Activated naive CD4-positive, alpha-beta T cell (primary cell): ENCODE measurements at places on chromosomes 1 and 21.

- no peak for DNase-seq
These were observed 185.0 kb downstream of the MATN1 start for GRCh38 chr1:30538226-30538992.

DNA sequence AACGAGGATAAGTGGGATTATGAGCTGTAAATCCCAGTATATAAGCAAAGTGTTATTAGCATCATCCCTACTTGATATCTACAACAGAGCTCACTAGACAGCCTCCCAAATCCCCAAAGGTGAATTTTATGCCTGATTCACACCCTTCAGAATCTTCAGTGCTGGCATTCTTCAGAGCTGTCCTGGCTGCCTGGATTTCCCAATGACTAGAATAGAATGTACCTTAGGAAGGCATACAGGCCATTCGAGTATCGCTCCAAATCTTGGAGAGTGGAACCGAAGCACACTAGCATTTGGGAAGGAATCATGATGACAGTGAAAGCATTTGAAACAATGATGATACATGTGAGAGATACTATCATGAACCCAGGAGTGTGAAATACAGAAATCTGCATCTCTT lies 22.3 kb downstream of the ZBTB40 start:
- DNase-seq, result no peak

DNA sequence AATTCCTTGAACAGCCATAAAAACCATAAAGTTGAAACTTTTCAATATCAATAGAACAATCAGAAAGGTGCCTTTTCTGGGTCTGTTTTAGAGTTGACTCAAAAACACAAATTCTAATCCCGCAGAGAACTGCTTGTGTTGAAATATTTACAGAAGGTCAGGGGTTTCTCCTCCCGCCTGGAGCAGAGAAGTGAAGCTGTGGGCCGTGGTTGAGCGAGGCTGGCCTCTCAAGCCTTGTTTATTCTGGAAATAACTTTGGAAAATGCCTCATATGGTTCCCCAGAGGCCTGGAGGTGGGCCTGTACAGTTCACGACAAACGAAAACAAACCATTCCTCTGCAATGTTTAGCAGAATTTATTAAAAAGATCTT lies 90.8 kb upstream of the ERRFI1 start:
- no peak for DNase-seq

DNA sequence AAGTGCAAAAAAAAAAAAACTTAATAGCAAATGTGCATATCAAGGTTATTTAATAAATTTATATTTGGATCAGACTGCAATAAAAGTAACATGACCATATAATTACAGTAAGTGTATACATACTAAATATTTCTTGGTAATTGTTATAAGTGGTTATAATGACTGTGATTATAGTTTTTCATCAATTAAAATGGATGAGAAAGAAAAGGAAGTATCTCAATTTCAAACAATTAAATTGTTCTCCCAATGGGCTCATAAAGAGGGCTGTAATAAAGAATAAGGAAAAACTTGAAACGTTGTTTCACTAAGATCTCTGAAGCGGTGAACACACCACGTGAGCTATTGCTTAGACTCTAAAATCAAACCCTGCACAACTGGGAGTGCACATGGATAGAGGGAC lies 104.1 kb downstream of the CDC42BPA start:
- no peak for DNase-seq

- DNase-seq, result no peak
These were observed 101.9 kb upstream of the SLC45A1 start for GRCh38 chr1:8216005-8216404.

DNA sequence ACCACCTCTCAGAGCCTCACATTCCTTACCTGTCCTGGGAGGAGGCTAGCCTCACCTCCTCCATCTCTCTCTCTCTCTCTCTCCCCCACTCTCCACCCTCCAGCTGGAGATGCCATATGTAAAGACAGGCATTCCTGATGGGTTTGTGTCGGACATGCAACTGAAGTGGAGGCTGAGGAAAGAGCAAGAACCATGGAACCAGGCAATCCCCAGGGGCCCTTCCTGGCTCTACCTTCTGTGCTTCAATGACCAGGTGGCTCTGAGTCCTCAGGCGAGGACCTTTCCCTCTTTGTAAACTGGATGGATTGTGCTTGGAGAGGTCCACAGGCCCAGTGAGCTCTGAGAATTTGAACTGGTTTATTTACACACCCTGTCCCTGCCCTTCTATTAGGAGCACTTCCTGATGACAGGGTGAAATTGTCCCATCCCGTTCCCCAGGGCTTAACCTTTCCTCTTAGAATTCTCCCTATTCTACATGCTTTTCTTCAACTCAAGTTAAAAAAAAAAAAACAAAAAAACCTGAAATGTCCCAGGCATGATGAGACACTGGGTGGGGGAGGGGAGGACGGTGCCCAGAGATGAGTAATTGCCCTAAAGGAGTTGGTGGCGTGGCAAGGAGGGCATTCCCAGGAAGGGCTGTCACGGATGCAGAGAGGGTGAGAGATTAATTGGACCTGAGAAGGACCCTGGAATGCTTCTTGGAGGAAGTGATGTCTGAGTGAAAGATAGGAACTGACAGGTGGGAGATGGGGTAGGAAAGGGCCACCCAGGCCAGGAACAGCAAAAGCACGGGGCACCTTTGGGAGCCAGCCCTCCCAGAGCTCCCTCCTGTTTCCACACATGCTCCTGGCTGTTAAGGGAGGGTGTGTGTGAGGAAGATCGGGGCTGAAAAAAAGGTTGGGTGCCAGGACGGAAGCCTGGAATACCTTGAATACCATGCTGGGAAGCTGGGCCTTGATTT lies 50.2 kb upstream of the WASF2 start:
- DNase-seq, result no peak

GRCh38 chr1:160050619-160051018 lies 18.8 kb upstream of the PIGM start:
- no peak for DNase-seq

DNA sequence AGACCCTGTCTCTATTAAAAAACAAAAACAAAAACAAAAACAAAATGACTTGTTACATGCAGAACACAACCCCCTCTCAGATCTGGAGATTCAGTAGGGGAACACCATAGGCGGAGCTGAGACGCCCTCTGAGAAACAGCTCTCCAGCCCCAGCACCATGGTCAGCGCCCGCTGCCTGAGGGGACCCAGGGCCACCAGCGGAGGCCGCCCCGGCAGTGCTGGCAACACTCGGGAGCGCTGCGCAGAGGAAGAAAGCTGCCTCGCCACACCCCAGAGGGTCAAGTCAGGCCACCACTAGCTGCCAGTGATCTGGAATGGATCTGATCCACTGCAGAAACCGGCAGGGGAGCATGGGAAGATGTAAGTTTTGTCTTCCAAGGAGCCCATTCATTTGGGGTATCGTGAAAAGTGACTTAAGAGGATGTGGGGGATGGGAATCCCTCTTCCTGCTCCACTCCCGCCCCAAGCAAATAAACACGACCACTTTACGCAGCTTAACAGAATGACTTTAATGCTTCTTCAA lies 3.1 kb downstream of the ACTA1 start:
- DNase-seq, result no peak

DNA sequence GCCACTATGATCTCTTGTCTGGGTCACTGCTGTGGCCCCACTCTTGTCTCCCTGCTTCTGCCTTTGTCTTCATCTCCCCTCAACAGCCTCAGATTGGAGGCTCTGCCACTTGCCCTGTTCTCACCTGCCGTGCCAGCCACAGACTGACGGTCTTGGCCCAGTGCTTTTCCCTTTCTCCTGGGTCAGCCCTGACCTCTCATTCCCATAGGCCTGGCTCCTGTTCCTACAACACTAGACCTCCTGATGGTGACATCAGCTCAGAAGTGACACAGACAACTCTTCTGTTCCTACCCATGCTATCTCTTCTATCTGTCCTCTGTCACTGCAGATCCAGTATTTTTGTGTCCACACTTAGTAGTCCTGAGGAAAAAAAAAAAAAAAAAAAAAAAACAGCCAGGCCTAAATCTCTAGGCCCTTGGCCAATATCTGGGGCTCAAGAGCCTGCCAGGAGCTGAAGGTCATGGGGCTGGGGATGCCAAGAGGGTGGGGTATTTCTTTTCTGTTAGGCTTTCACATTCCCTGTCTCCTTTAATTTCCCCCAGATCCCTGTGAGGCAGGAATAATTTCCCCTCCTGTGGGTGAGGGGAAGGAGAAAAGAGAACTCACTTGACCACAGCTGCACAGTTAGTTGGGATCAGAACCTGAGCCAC lies 42.0 kb upstream of the FOXO6 start:
- no peak for DNase-seq

DNA sequence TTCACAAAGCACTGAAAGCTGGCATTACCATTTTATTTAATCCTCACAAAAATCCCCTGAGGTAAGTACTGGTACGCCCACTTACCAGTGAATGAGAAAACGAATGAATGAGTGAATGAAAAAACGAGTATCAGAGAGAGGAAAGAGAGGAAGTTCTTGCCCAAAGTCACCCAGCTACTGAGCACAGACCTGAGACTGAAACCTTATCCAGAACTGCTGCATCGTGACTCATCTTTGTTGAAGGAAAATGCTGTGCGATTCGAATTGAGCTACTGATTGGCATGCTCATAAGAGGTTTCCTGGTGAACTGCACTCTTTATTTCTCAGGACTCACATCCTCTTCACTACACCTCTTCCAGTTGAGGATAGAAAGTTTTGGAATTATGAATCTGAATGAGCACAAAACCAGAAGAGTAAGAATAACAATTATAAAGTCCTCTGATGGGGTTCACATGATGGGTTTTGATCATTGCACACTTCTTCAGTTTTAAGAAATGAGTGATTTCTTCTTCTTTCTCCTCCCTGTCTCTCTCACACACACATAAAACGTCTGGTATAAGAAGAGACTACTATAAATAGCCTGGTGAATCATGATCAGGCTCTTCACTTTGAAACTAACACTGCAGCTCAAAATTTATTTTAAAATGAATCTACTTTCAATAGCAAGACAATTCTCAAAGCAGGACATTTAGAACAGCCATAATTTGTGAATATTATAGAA lies 32.1 kb downstream of the IL12RB2 start:
- DNase-seq, result no peak

DNA sequence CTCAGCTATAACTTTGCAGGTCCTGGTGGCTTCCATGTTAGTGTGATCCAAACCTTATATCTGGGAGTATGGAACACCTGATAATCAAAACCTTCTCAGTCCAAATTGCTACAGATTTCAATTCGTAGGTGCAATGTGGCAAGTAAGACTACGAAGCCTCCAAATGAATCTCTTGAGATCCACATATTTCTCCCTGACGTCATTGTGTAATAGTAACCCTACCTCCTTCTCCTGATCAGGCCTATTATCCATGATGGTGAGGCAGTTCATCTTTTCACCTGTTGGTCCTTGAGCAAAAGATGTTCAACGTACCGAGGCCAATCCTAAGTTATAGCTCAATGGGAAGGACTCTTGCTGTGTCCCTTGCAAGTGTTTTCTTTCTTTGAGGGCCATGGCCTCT lies 115.9 kb upstream of the CHRM3 start:
- no peak for DNase-seq

DNA sequence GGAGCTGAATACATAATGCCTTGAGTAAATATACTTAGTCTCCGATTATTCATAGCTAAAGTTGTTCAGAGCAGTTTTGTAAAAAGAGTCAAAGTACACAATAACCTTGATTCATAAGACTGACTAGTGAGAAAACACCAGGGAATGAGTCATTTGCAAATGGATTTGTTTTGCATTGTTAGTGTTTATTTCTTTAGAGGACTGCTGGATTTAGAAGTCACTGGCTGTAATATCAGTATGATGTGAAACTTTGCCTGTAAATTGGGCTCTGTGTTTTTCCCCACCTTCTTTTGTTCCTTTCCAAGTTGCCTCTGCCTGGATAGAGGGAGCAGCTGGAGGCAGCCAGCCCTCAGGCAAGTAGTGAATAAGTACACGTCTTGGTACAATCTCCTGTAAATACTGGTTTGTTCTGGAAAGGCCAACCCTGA lies 474.7 kb downstream of the NUF2 start:
- DNase-seq, result no peak

DNA sequence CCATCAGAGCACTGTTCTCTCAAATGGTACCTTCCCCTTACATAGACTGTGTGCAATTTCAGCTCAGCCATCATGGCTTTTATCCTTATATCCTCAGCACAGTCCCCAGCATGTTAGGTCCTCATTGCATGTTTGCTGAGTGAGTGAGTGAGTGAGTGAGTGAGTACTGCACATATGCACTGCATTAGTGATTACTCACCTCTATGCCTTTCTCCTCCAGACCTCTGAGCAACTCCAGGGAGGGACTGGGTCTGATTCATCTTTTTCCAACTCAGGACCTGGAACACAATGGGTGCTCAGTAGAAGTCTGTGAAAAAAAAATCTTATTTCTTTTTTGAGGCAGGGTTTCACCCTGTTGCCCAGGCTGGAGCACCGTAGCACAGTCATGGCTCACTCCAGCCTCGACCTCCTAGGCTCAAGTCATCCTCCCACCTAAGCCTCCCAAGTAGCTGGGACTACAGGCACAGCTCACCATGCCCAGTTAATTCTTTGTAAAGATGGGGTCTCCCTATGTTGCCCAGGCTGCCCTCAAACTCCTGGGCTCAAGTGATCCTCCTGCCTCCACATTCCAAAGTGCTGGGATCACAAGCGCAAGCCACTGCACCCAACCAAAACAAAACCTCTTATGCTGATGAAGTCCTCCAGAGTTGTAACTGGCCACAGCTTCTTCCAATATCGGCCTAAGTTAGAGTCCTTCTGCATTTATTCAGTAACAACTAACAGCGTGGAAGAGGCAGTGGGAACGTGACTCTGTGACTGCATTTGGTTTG lies 23.7 kb downstream of the RNU5D-1 start:
- DNase-seq, result no peak

DNA sequence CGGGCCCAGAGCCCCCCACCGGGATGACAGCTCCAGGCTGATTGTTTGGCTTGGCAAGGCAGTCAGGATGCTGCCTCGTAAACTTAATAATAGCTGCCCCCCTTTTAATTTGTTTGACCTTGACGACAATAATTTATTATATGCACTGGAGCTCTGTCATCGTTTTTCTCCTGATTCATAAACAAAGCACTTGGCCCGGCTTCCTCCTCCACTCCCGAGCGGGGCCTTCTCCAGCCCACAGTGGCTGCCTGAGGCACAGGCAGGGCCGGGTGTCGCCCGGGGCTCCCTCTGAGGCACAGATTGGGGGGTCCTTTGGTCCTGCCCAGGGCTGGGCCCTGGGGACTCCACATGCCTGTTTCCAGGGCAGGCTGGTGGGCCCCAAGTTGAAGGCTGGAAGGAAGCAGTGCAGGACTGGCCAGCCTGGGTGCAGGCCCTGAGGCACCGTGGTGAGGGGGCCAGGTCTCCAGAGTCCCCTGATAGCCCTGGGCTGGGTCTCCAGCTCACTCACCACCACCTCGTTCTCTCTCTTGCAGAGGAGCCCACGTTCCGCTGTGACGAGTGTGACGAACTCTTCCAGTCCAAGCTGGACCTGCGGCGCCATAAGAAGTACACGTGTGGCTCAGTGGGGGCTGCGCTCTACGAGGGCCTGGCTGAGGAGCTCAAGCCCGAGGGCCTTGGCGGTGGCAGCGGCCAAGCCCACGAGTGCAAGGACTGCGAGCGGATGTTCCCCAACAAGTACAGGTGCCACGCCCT lies 52.0 kb upstream of the ARHGEF16 start:
- no peak for DNase-seq

DNA sequence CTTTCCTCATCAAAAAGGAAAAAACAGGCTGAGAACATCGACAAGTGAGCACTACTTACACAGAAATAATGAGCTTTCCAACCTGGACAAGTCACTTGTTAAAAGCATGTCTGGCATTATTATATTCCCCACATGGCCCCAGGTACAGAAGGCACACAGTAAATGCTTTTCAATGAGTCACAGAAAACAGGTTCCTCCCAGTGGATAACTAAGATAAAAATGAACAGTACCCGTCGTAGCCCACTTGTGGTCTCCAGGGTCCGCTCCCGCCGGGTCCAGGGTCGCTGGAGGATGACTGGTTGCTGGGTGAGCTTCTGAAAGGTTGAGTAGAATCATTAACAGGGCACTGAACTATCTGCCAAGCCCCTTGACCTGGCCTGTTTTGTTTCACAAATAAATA lies 186.6 kb downstream of the SIPA1L2 start:
- DNase-seq, result no peak
